ENCODE measurements at places on chromosomes 6 and 20.

DNA sequence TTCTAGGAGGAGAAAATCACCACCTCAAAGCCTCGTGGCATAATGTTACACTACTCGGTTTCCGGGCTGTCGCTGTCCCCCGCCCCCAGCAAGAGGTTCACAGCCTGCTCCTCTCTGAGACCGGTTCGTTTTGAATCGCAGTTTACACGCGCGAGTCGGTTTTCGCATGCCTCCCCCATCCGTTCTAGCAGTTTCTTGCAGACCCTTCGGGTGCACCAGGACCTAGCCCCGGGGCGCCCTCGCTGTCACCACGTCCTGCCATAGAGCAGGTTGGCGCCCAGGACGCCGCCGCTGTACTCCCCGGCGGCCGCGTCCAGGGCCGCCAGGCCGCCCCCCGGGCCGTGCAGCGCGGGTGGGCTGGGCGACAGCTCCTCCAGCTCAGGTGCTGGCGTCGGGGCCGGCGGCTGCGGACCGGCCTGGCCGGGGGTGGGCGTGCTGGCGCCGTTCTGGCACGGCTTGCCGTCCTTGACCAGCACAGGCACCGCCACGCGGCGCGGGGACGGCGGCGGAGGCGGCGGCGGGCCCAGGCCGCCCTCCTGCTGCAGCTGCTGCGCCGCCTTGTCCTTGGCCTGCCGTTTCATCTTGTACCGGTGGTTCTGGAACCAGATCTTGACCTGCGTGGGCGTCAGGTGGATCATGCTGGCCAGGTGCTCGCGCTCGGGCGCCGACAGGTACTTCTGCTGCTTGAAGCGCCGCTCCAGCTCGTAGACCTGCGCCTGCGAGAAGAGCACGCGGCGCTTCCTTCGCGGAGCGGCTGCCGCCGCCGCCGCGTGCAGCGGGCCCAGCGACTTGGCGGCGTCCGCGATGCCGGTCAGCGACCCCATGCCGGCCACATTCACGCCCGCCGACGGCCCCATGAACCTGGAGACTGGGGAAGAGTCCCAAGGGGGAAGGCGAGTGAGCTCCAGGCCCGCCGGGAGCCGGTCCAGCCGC lies 1.4 kb downstream of the NKX2-4 start:
- no peak for DNase-seq

DNA sequence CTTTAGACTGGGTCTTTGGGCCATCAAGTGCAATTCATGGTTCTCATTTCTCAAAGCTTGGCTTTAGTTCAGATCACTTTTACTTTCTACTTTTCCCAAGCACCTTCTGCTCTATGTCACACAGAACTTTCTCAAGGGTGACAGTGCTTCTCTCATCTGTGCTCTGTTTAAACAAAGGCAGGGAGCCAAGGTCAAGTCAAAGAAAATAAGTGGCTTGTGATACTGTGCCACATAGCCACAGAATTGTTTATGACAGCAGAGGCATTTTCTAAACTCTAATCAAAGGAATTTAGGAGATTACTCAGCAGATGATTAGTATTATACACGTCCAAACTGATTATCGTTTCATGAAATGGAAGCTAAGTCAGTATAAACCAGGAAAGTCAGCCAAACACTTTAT lies 348.0 kb downstream of the HDGFL1 start:
- no peak for DNase-seq

- DNase-seq: no peak
These were observed 239.4 kb downstream of the PHACTR1 start for GRCh38 chr6:12955956-12956355.

- no peak for DNase-seq
These were observed 11.5 kb upstream of the TMC2 start for GRCh38 chr20:2524709-2525506.

- DNase-seq: no peak
These were observed 18.2 kb upstream of the ECI2 start for GRCh38 chr6:4153514-4153985.

GRCh38 chr6:320351-321157 lies 28.3 kb downstream of the DUSP22 start:
- no peak for DNase-seq
